ENCODE measurements at places on chromosomes 16 and 17. TPM values are rescaled to one million over a fixed set of nuclear protein-coding genes. Genes with fewer than 3 reads are reported as not detected.

GOT2 gene
- total RNA-seq = 51.3 TPM

STAT5A gene
- 45.9 TPM for total RNA-seq

KRTAP17-1 gene
- not detected for total RNA-seq

CHST5 gene
- total RNA-seq = 0.13 TPM

LITAFD gene
- not detected for total RNA-seq

MYH13 gene
- not detected for total RNA-seq

SPNS3 gene
- 0.51 TPM for total RNA-seq

PEMT gene
- total RNA-seq = 24.7 TPM

GP1BA gene
- total RNA-seq = not detected

CSH1 gene
- not detected for total RNA-seq

FGF11 gene
- total RNA-seq = 0.13 TPM

YWHAE gene
- total RNA-seq = 392 TPM

SYT17 gene
- 3.7 TPM for total RNA-seq

PYDC1 gene
- not detected for total RNA-seq

HOXB6 gene
- 3.3 TPM for total RNA-seq

Measured in dermis microvascular lymphatic vessel endothelial cell (primary cell).